ENCODE measurements at places on chromosomes 7 and 10.

DNA sequence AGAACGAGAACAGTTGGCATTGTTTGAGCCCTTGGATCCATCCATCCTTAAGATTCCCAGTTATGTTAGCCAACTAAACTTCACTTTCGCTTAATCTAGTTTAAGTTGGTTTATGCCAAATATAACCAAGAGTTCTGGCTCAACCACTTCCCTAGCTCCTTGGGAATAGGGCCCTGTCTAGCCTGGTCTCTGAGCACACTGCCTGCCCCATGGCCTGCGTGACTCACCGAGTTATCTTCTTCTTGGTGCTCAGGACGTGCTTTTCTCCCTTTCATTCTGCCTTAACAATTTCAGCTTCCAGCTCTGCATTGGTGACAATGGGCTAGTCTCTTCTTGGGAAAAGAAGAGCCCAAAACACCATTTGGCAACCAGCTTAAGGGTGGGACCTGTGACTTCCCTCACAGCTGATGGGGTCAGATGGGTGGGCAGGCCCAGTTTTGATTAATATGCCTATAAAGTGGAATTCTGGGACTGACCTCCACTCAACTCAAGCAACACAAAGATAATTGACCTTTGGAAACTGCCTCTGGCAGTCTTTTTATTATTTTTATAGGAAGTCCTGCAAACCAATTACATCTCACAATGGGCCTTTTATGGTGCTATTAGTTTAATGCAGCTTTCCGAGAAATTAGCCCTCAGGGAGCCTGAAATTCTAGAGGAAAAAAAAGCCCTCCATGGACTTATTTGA is 126.4 kb downstream of the CFAP58 start:
- DNase-seq, result no peak

DNA sequence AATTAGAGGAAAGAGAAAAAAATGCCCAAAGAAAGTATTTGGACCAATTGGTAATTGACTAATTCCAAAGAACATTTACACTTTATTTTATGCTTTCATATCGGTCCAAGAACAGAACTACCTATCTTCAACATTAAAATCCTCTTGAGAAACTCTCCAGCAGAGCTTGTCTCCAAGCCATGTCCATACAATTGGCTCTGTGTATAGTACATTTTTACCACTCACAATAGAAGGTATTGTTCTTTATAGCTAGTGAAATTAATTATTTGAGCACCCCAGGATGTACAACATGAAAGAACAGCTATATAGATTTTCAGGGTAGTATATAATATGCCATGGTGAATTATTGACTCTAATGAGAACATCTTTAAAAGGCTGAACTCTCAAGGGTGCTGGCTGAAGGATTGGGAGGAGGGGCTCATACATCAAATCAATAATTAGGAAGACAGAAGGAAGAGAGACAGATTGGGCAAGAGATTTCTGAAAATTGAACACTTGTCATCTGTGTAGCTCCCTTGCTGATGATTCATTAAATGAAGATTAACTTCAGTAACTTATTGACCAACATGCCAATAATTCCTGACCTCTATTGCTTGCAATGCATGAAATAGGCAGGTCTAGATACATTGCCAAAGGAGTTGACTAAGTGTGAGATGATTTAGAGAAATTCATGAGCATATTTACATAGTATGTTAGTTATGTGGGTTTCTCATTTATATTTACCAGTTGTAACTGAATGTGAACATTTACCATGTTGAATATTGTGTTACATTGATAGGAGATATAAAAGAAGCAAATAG is 249.7 kb downstream of the MTERF1 start:
- DNase-seq, result no peak

GRCh38 chr10:71729161-71729636 is 9.6 kb upstream of the C10orf105 start:
- no peak for DNase-seq

GRCh38 chr10:125201791-125202622 is 41.6 kb upstream of the CTBP2 start:
- no peak for DNase-seq

DNA sequence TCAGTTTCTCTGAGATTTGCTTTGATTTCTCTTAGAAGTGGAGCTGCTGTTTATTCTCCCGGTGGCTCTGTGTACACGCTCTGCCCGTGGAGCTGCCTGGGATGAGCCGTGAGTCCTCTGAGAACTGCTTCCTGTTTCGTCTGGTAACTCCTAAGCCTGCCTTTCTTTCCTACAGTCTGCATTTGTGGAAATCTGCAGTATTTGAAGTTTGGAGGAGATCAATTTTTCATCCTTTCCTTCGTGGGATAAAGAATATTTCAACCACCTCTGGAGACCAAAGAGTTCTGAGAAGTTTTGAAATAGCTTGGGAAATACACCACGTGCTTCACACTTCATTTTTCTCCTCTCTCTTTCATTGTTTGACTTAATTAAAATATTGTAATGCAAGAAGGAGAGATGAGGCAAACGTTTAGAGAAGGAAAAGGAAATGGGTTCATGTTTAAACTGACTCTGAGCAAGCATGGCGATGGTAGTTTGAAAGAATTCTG is 311.9 kb downstream of the LRMDA start:
- no peak for DNase-seq

GRCh38 chr7:104929921-104930320 is 84.1 kb upstream of the KMT2E start:
- no peak for DNase-seq

DNA sequence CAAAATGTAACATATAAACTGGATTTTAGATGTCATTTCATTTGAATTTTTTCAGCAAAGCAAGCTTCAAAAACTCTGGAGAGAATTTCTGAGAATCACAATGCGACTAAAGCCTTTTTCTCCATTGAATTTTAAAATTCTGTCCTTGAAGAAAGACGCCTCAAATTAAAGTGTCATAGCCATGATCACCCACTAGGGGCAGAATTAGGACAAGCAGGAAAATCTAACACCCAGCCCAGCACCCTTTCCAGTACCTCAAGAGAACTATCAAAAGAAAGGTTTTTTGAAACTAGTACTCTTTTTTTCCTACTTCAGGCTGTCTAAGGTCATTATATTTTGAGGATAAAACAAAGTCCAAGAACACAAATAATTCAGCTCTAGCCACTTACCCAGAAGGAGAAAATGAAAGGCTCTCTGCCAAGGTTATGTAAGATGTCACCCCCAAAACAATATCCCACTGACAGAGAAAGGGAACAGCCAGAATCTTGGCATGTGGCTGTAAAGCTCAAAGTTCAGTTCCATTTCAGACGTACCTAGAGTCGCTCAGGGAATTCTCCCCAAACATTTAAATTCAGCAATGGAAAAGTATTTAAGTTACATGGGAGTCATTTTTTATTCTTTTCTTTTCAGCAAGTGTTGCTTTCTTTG is 299.4 kb downstream of the SNX13 start:
- peak; percentile 42 for DNase-seq

DNA sequence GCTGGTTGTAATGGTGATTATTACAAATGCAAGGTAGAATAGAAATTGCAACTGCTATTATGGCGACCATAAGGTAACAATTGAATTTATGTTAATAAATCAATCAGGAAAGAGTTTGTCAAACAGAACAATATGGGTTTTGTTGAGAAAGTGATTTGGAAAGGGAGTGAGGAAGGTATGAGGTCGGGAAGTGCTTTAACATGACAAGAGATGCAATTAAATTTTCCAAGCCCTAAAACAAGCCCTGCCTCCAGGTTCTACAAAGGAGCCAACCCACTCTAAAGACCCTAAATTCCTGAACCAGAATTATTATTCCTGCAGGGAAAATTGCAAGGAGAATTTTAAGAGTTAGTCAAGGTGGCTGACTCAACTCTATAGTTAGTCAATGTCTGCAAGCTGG is 363.7 kb downstream of the BMPER start:
- DNase-seq, result no peak

- DNase-seq, result no peak
These were observed 5.6 kb downstream of the GIMAP1 start for GRCh38 chr7:150721970-150722373.

GRCh38 chr10:11395161-11395560 is 216.3 kb downstream of the USP6NL start:
- no peak for DNase-seq

DNA sequence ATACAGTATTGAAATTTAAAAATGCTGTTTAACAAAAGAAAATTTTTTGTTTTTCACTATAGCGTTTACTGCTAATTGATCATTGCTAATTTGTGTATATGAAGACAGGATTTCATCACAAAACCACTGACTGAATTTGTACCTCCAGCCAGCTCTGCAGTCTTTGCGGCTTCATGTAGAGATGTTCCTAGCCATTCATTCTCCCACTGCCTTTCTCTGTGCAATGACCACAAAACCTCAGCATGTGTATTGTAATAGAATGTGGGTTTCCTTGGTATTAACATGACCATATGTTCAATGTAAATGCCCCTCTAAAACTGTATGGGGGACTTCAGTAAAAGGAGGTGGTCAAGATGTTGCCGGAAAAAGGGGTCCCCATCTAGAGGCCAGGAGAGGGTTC is 81.1 kb upstream of the STEAP1B start:
- no peak for DNase-seq

GRCh38 chr7:28645866-28646265 is 233.5 kb downstream of the CREB5 start:
- no peak for DNase-seq

GRCh38 chr7:102279537-102280400 is 6.9 kb upstream of the SH2B2 start:
- DNase-seq, result peak; percentile 49

DNA sequence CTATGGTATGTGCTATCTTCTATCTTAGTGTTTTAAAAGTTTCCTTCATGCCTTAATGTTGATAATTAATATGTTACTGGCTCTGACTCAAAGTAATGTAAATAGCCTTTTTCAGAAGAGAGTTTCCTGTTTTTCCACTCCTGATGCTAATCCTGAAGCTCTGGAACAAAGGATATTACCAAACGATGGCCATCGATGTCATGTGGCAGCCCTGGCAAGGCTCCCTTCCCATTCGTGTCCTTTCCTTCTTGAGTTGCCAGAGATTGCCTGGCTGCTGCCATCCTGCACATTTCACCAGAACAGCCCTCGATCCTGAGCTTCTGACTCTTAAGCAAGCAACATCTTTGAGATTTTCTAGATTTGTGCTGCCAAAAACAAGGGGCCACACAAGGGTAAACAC is 46.0 kb downstream of the RNF133 start:
- DNase-seq, result no peak

DNA sequence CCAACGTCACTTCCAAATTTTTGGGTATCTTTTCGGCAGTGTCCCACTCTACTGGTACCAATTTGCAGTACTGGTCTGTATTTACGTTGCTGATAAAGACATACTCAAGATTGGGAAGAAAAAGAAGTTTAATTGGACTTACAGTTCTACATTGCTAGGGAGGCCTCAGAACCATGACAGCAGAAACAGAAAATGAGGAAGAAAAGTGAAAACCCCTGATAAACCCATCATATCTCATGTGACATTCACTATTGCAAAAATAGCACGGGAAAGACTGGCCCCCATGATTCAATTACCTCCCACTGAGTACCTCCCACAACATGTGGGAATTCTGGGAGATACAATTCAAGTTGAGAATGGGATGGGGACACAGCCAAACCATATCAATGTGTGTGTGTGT is 364.0 kb upstream of the KCND2 start:
- no peak for DNase-seq

GRCh38 chr10:71127104-71127503 is 85.3 kb upstream of the UNC5B start:
- no peak for DNase-seq

- DNase-seq, result peak; percentile 86
These were observed 4.4 kb upstream of the BICC1 start for GRCh38 chr10:58508316-58508715.

DNA sequence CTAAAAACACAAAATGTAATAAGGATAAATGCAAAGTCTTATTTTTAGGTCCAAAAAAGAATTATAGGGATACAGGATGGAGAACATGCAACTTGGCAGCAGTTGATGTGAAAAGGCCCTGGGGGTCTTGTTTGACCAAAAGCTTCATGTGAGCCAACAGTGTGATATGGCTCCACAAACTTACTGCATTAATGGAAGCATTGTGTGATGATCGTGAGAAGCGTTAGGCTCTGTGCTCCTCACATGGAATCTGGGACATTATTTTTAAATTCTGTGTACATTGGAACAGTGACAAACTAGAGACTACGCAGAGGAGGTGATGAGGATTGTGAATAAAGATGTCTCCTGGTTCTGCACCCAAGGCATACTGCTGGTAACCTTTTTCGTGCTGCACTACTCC is 39.1 kb upstream of the CALD1 start:
- no peak for DNase-seq

- no peak for DNase-seq
These were observed 123.7 kb downstream of the KAT6B start for GRCh38 chr10:74949843-74950765.

Data from HCEC 1CT (cell line).